ENCODE measurements at places on chromosomes 2 and 18.

- DNase-seq = no peak
Measured at GRCh38 chr18:79590191-79591031, 89.2 kb upstream of the CTDP1 start.

DNA sequence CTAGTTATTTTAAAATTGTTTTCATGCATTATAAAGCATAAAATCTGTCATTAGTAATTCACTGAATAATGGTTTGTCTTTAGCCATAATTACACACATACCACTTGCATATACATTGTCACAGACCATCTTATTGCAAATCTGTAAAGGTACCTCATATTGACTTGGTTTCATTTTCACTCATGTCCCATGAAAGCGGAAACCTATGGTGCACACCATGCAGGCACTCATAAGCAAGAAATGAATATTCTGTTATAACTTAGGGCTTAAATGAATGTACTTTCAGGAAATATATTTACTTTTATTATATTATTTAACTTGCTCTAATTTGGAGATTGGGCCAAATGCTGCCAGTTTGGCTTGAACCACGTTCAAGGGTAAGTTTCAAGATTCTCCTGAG lies 29.2 kb upstream of the STK17B start:
- no peak for DNase-seq

- DNase-seq = no peak
Measured at GRCh38 chr2:9979977-9980376, 28.5 kb downstream of the GRHL1 start.

DNA sequence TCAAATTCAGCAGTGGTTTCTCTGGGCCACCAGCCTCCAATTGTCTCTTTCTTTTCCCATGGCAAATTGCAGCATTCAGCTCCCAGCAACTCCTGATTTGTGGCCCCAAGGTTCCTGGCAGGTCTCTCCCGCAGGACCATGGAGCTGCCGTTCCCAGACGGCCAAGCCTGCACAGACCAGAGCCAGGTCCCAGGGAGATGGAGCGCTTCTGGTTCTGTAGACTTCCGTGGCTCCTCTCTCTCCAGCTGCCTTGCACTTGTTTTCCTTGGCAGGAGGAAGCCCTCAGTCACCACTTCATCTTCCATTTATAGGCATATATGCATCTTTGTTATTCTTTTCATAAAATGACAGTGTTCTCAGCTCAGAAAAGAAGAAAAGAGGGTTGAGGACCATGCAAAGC lies 21.7 kb downstream of the TNP1 start:
- DNase-seq = no peak

DNA sequence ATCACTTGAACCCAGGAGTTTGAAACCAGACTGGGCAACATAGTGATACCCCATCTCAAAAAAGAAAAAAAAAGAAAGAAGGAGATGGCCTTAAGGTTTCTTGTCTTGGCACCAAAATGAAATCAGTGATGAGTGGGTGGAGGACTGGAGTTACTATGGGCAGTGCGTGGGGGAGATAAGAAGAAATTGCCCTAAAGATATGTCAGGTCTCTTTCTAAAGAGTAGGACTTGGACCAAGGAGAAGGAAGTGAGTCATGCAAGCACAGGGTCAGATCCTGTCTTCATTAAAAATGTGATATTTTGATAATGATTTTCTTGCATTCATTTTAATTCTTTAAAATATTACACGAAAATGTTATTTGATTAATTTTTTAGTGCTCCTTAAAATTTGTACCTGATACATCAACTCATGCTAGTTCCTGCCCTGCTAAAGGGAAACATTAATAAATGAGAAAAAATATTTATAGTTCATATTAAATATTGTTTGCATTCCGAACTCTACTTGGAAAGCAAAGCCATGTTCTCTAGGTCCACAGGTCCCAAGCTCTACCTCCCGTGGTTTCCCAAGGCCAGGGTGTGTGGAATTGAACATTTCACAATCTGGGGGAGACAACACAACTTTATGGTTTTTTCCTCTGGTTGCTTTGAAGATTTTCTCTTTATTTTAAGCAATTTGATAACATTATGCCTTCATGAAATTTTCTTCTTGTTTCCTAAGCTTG lies 62.6 kb upstream of the CTLA4 start:
- no peak for DNase-seq

DNA sequence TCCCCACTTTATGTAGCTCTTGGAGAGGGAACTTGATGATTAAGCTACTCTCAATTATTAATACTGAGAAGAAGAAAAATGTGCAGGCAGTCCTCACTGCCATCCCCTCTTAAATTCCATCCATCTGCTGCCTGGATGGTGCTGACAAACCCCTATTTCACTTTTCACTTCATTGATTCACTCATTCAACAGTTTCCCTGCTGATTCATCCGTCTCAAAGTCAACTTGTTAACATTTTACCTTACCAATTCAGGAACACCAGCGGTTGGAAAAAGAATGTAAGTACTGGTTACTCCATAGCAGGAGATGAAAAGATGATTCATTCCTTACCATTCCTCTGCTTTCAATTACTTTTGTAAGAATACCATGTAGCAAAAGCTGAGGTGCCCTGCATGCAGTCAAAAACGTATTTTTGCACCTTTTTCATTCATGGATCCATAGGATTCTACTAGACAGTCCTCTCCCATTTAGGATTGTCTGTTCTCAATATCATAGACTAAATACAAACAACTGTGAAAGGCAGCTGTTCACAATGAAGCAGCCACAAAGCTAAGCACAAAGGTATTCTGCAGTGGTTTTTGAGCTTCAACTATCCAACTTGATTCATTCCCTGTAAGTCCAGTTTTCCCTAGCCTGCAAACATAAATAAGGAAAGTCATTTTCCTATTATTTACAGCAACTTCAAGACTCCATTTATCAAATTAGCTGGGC lies 262.0 kb downstream of the MREG start:
- no peak for DNase-seq

GRCh38 chr18:35397976-35398375 lies 20.8 kb upstream of the ZNF396 start:
- DNase-seq = no peak

DNA sequence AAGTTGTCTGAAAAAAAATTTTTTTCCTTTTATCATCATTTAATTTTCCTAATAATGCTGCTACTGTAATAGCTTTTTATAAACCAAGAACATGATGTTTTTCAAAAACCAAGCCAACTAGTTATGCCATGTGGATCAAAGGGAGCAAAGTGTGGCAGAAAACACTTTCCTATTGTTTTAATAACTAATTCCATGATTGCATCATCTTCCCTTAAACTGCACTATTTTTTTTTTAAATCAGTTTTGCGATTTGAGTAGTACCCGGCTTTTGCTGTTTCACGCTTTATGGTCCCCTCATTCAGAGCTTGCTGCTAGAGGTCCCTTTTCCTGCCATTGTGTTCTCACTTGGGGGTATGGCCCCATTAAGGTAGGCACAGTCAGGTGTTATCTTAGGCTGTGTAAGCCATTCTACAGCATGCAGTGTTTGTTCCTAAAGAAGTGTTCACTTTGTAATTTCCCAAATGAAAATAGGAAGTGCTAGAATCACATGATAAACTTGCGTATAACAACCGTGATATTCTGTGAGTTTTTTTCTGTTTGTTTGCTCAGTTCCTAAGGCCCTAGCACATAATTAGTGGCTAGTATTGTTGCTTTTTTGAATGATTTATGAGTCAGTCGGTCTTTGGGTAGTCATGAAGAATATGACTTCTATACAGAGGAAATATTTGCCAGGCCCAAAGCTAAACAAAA lies 225.8 kb downstream of the PTGR3 start:
- no peak for DNase-seq

GRCh38 chr2:67649331-67650261 lies 252.5 kb downstream of the ETAA1 start:
- DNase-seq = no peak

GRCh38 chr18:79588636-79589481 lies 90.7 kb upstream of the CTDP1 start:
- DNase-seq = no peak

DNA sequence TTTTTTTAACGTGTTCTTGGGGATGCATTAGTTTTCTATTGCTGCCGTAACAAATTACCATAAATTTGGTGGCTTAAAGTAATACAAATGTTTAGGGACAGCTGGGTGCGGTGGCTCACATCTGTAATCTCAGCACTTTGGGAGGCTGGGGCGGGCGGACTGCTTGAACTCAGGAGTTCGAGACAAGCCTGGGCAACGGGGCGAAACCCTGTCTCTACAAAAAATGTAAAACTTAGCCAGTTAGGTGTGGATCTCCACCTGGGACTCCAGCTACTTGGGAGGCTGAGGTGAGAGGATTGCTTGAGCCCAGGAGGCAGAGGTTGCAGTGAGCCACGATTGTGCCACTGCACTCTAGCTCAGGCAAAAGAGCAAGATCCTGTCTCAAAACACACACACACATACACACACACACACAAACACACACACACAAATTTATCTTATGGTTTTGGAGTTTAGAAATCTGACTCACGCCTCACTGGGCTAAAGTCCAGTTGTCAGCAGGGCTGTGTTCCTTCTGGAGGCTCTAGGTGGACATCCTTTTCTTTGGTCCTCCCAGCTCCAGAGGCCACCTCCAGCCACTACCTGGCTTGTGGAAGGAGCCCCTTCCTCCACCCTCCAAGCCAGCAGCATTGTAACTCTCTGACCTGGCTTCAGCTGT lies 76.1 kb downstream of the SEPTIN10 start:
- DNase-seq = no peak

- DNase-seq = no peak
Measured at GRCh38 chr2:43831543-43832294, 6.9 kb downstream of the ABCG5 start.

DNA sequence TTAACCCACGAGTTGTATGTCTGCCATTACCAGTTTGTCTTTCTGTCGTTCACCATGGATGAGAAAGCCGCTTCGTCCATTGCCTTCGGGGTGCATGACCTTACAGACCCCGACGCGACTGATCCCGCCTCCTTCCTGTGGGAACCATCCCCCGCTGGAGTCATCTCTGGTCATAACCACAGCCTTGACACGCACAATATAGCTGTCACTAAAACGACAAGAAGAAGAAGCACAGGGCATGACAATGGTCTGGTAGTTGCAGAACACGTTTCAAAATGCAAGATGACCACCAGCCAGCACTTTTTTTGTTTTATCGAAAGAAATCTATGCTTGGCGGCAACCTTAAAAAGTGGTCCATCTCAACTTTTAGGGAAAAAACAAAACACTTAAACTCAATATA lies 87.7 kb downstream of the SPRED2 start:
- no peak for DNase-seq

Measured in stimulated activated CD4-positive, alpha-beta T cell treated with anti-CD3 and anti-CD28 coated beads, Interleukin-15, amount 100 ng/mL, for 1 hour (primary cell).